Activated naive CD4-positive, alpha-beta T cell (primary cell): ENCODE measurements at places on chromosomes 1 and 21.

- DNase-seq = no peak
These were observed 91.6 kb downstream of the DNAH14 start for GRCh38 chr1:225021037-225021436.

- DNase-seq = no peak
These were observed 16.9 kb upstream of the KIAA0040 start for GRCh38 chr1:175209493-175209921.

DNA sequence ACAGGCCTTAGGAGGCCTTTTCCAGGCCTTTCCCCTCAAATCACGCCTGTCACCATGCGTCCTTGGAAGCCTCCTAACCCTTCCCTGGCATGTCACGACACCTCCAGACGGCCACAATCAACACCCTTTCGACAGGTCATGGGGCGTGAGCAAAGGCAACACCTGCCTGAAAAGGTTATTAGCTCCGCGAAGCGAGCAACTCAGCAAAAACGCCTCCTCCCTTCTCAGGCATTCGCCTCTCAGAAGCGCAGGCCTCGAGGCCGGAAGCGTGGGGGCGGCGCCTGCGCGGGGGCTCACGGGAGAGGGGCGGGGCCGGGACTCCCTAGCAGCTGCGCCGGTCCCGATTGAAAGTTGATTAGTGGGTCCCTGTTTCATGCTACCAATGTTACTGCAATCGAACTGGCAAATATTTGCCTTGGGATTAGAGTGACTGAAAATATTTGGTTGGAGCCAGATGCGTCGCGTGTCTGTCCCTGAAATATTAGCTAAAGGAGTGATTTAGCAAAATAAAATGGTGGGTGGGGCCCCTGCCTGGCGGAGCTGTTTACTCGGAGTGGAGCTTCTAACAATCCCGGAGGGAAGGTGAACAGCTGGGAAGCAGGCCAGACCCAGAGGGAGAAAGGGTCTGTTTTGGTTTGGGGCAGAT, 44.9 kb downstream of the GFI1 start:
- no peak for DNase-seq

GRCh38 chr1:109659997-109660690, 4.2 kb downstream of the GSTM4 start:
- DNase-seq = no peak

- DNase-seq = no peak
These were observed 28.1 kb downstream of the ANGPTL3 start for GRCh38 chr1:62625415-62625814.

GRCh38 chr1:219659005-219659600, 46.2 kb upstream of the ZC3H11B start:
- no peak for DNase-seq

DNA sequence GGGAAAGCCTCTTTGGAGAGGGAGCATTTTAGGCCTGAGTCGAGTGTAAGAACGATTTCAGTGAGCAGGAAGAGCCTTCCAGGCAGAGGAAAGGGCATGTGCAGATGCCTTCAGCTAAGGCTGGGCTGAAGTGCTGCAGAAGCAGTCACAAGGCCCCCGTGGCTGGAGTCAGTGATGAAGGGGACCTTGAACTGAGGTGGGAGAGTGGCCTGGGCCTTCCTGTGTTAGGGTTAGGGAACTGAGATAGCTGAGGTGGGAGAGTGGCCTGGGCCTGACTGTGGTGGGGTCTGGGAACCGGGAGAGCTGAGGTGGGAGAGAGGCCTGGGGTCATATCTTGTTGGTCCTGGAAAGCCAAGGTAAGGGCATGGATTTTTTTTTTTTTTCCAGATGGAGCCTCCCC, 50.9 kb upstream of the ETV3 start:
- DNase-seq = no peak

- DNase-seq = no peak
These were observed at the start of gene CFAP141 for GRCh38 chr1:154206196-154206595. Gene CFAP141 (minus strand): TSS chr1:154206333. CDS start chr1:154206307, 26 bp downstream.

- DNase-seq = peak; percentile 16
These were observed 2.2 kb upstream of the TESK2 start for GRCh38 chr1:45493116-45493697.

GRCh38 chr1:36148821-36149236, 457 bp downstream of the TRAPPC3 start:
- DNase-seq = no peak

- DNase-seq = no peak
These were observed 788 bp upstream of the TXNIP start for GRCh38 chr1:145997016-145997717.

GRCh38 chr1:17104782-17105181, 14.5 kb downstream of the PADI2 start:
- no peak for DNase-seq

- DNase-seq = no peak
These were observed 20.6 kb upstream of the ATP1B1 start for GRCh38 chr1:169085911-169086310.

GRCh38 chr1:149917571-149918144, at the start of gene SV2A:
Gene SV2A (minus strand): TSS chr1:149917844. CDS start chr1:149913840, 4,004 bp downstream.
- no peak for DNase-seq

- no peak for DNase-seq
These were observed 17.1 kb downstream of the ATP6V1G3 start for GRCh38 chr1:198523182-198523950.

GRCh38 chr1:2492091-2492490, 16.0 kb downstream of the PLCH2 start:
- no peak for DNase-seq

DNA sequence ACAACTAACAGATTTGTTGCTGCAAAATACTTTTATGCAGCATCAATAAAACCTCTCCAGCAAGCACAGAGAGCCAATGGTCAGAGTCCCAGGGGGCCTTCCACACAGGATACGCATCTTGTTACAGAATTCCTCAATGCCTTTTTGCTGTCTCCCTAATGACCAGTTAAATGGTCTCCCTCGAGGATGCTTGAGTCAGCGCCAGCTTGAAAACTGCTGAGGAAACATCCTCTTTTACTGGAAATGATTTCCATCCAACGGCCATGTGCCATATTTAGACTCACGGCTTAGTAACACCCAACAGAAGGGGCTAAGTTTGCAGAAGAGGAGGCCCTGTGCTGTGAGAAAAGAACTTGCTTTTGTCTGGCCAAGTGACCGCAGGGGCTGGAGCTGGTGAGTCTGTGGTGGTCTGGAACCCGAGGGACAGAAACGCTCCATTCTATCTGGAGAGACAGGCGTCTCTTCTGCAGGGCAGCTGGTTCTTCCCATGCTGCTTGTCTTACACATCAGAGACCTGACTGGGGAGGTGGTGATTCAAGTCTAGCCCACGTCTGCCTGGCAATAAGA, 496.4 kb downstream of the SETD4 start:
- DNase-seq = no peak

DNA sequence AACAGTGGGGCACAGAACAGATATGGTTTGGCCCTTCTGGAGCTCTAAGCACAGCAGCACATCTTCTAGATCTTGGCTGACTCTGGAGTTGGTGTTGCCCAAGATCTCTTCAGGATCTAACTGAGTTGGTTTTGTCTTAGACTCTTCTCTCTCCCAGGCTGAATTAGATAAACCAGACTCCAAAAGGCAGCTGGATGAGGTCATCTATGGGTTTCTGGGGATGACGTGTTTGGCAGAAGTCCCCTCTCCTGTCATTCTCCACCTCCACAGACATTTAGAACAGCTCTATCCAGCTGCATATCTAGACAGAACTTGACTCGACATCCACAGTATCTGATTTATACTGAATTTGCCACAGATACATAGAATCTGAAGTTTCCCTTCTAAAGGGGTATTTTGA, 75.3 kb downstream of the ST6GALNAC5 start:
- DNase-seq = no peak

GRCh38 chr21:15631342-15631741, 98.4 kb upstream of the USP25 start:
- DNase-seq = no peak

DNA sequence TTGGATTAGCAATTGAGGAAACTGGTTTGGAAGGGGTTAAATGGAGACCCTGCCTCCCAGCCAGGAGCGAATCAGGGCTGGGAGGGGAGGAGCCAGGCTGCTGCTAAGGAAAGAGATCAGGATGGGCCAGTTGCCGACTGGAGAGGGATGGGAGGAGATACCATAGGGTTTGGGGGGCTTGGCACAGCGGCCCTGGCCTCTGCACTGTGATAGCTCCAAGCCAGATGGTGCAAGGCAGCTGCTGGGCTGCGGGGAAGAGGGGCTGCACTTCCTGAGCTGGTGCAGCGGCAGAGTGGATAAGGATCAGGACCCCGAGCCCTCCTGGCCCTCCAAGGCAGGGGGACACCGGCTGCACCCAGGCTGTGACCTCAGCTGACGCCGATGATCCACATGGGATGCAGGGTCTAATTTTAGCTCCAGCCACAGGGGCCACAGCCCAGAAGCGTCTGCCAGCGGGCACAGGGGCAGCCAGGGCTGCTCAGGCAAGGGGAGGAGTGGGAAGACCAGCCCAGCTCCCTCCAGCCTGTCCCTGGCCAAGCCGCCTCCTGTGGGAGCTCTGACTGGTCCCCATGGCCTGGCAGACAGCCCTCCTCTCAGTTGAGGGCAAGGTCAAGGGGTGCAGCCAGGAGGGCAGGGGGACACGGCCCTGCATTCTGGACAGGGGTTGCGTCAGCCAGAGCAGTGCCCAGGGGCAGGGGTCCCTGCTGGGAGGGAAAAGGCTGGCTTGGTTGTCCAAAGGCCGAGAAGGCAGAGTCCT, at the start of gene EXTL1:
EXTL1 (plus strand) TSS at position 129 of the 757 bp plus-strand sequence. CDS start 872 bp downstream, outside the sequence.
- DNase-seq = no peak

GRCh38 chr1:229180161-229180560, 90.8 kb upstream of the RAB4A start:
- no peak for DNase-seq

DNA sequence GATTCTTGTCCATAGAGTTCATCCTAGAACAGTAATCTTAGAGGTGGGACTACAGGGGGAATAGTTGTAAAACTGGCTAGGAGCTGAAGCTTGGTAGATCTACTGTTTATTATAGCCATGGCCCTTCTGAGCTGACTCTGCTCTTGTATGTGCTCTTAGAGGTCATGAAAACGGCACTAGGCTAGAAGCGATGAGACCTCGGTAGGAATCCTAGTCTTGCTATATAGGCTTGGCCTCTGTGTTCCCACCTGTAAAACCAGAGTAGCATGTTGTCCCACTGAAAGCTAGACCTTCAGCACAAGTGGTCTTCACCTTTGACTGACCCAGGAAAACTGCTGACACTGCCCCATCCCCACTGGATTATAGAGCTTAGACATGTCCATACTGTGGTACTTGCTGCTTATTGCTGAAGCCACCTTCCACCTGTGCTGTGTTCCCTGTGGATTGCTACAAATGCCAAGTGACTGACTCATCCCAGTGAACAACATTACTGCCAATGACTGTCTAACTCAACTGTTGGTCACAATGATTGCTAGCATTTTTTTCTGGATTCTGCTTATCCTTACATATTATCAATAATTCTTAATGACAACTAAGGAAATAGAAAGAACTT, 23.0 kb upstream of the PIGC start:
- no peak for DNase-seq

- DNase-seq = no peak
These were observed 53.3 kb downstream of the TEX35 start for GRCh38 chr1:178566187-178566586.

GRCh38 chr1:12487520-12487919, 130.5 kb downstream of the DHRS3 start:
- DNase-seq = no peak

DNA sequence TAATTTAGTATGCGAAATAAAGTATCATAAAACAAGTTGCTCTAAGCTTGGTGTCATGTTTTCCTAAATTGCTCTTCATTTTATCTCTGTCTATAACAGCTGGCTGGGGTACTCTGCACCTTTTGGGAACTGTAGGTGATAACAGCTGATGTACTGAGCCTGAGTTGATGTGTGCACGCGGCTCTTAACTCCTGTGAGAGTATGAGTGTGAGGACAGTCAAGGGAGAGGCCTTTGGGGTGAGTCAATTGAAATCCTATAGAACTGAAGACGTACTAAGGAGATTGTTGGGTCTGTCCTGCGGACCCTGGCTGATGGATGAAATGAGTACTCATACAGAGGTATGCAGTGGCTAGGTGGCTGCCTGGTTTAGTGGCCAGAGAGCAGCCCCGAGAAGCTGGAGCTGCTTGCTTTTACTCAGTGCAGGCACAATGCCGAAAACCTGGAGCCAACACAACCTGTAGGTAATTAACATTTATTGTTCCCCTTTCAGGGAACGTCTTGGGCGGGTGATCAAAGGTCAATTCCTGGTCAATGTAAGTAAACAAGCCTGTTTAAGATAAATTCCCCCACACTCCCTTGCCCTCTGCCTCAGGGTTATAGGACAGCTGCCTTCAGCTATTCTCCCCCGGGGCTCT, 188.5 kb downstream of the PRDM2 start:
- DNase-seq = no peak

GRCh38 chr1:67250051-67250653, 57.5 kb upstream of the IL12RB2 start:
- DNase-seq = no peak

DNA sequence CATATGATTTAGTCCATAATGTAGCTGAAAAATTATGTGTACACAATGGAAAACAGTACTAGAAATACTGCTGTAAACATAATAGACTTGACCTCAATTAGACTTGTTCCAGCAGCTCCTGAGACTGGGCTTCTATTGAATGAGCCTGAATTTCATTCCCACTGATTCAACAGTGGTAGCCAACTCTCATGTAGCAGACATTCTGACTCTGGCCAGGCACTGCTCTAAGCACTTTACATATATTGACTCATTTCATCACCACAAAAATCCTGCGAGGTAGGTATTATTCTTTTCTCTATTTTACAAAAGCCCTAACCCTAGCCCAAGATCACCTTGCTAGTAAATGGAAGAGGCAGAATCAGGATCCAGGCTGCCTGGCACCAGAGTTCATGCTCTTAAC, 12.8 kb upstream of the CTSS start:
- no peak for DNase-seq

- DNase-seq = no peak
These were observed 24.3 kb upstream of the PLEKHG5 start for GRCh38 chr1:6515771-6516170.

- no peak for DNase-seq
These were observed 6.8 kb downstream of the ATP5PO start for GRCh38 chr21:33908760-33909159.

DNA sequence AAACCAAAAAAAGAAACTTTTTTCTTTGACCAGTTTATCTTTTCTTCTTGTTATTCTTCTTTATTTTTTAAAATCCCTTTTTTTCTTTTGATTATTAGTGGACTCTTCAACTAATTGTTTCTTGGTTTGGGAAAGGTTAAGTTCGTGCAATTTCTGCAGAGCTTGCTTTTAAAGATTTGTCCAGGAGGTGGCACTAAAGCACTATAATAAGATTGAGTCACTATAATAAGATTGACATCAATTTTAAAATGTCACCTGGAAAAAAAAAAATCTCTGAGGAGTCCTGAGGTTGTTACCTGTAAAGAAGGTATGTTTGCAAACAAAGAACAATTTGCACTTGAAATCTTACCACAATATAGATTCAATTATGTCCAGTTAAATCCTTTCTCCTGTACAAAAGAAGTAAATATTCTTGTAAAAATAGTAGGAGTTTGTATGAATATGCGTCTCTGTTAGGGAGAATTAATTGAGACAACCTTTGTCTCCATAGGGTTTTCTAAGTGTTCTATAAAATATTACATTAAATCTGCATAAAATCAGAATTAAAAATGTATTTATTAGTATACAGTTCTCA, 166.7 kb downstream of the ADGRL4 start:
- no peak for DNase-seq
